Inflammatory macrophage treated with lipopolysaccharide for 4 hours (primary cell): ENCODE measurements at places on chromosomes 7 and 10.

GRCh38 chr7:143492799-143493739, 15.4 kb downstream of the TAS2R41 start:
- DNase-seq, result no peak

DNA sequence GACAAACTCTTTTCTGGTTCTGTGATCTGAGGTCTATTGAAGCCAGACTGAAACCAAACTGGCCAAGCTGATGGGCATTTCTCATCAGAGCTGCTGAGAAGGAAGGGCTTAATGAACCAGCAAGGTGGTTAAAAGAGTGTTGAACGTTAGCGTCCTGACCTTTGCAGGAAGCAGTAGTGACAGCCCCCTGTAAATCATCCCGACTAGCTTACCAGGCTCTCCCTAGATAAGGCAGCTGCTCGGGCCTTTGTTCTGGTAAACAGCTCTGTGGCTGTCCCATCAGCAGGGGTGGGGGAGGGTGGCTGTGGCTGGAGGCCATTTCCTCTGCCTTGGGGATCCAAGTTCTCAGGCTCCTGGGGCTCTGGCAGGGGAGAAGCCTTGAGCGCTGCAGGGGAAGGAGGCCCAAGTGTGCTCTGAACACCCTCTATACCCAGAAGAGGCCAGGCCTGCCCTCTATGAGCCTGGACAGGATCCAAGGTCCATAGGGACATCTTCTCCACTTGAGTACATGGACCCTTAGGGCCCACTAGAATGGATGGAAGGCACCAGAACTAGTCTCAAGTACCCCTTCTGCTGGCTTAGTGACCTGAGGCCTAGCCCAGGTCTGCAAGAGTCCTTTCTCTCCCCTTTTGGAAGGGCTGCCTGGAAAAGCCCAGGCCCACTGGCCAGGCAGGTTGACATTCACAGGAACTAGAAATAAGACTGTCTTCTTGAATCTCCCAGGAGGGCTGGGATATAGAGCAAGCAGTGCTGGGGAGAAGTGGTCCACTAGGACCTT, 134.6 kb downstream of the ARHGAP22 start:
- DNase-seq, result no peak

- DNase-seq, result no peak
These were observed 14.3 kb downstream of the ZC3HAV1 start for GRCh38 chr7:139095194-139095659.

GRCh38 chr7:100865938-100866728, 1.1 kb upstream of the TRIP6 start:
- no peak for DNase-seq

- DNase-seq, result no peak
These were observed 472.4 kb upstream of the MGMT start for GRCh38 chr10:128994598-128995143.

- no peak for DNase-seq
These were observed 31.6 kb downstream of the ADRA2A start for GRCh38 chr10:111108441-111108840.

- DNase-seq, result no peak
These were observed 200.3 kb downstream of the LSM5 start for GRCh38 chr7:32289651-32290414.

DNA sequence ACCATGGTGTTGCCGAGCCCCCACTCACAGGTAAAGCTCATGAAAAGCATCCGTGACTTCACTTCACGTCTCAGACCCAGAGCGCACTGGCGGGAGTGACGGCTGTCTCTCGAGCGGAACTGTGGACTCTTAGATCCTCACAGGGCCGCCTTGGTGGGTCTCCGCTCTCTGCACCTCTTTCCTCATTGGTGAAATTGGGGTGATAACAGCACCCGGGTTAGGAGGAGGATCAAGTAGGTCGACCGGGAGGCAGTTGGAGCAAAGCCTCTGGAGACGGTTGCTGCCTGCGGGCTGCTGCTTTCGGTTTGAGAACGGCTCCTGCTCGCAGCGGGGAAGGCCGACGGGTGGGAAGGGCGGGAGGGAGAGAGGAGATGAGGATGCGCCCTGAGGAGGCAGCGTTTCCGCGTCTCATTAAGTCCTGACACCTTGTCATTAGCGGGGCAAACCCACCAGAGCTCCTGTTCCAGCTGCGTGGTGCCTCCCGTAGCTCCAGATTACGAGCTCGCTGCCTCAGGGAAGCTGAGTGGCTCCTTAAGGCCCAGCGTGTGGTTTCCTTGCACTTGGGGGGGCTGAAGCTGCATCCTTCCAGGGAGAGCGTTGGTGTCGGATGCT, 51.9 kb upstream of the CFAP46 start:
- no peak for DNase-seq

GRCh38 chr10:4707221-4707620, 118.8 kb upstream of the AKR1E2 start:
- no peak for DNase-seq

- DNase-seq, result no peak
These were observed 44.5 kb upstream of the AP5Z1 start for GRCh38 chr7:4730971-4731370.

- no peak for DNase-seq
These were observed 74.8 kb downstream of the CDK1 start for GRCh38 chr10:60853107-60853506.

DNA sequence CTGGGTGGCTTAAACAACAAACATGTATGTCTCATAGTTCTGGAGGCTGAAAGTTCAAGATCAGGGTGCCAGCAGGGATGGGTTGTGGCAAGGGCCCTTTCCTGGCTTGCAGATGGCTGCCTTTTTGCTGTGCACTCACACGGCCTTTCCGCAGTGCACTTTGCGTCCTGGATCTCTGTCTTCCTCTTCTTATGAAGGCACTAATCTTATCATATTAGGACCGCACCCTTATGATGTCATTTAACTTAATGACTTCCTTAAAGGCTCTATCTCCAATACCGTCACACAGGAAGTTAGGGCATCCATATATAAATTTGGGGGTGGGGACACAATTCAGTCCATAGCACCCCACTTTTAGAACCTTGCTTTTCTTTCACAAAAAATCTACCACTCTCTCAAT, 255.2 kb downstream of the SNX13 start:
- DNase-seq, result peak; percentile 30

- DNase-seq, result peak; percentile 8
These were observed 162.7 kb upstream of the CDK1 start for GRCh38 chr10:60615541-60615940.

- no peak for DNase-seq
These were observed 255.9 kb upstream of the GRB10 start for GRCh38 chr7:51038573-51038972.

DNA sequence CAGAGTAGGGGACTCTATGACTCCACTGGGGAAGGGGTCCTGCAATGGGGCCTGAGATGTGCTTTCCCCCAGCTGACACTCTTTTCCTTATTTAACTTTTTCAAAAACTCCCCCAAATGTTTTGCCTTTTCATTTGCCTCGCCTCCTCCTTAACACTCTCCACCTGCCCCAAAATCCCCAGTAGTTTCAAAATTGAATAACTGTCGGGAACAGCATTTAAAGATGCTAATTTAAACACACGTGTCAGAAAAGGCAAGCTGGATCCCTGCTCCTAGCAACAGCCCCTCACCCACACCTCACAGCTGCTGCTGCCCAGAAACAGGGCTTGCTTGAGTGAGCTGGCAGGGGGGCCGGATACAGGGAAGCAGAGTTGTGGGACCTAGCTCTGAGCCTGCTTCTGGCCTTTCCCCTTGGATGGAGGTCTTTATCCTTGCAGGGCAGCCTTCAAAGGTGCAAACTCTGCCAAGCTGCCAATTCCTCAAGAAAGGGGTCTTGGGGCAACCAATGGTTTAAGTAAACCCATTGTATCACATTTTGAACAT, 115.3 kb downstream of the KCNMA1 start:
- DNase-seq, result no peak

DNA sequence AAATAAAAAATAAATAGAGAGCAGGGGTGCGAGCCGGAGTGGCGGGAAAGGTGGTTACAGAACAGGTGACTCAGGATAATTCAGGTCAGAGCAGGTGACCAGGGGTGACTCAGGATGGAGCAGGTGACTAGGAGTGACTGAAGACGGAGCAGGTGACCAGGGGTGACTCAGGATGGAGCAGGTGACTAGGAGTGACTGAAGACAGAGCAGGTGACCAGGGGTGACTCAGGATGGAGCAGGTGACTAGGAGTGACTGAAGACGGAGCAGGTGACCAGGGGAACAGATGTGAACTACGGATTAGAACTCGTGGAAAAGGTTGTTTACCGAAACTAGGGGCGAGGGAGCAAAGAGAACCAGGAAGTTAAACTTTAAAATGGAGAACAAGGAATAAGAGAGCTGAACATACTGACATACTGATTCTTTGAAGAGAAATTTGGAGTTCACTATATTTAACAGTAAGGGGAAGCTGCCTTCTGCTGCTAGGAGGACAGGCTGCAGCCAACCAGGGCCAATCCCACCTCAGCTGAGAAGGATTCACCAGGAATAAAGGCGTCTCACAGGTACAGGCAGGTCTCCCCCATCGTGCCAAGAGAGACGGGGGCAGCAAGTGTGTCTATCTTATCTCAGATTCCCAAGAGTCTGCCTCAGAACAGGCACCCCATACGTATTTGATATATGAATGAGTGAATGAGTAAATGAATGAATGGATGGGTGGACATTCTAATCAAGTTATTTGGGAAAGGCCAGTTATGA, 101.3 kb downstream of the CPXM2 start:
- no peak for DNase-seq

- no peak for DNase-seq
These were observed 23.7 kb downstream of the KCNH2 start for GRCh38 chr7:150954201-150954985.

- DNase-seq, result peak; percentile 89
These were observed 21.8 kb upstream of the ZMIZ1 start for GRCh38 chr10:79046741-79047583.

GRCh38 chr7:155202106-155202871, 95.4 kb upstream of the INSIG1 start:
- DNase-seq, result no peak

- no peak for DNase-seq
These were observed 138.7 kb upstream of the PRR15 start for GRCh38 chr7:29424984-29425309.

- DNase-seq, result no peak
These were observed 111.5 kb upstream of the MKI67 start for GRCh38 chr10:128237710-128238109.

DNA sequence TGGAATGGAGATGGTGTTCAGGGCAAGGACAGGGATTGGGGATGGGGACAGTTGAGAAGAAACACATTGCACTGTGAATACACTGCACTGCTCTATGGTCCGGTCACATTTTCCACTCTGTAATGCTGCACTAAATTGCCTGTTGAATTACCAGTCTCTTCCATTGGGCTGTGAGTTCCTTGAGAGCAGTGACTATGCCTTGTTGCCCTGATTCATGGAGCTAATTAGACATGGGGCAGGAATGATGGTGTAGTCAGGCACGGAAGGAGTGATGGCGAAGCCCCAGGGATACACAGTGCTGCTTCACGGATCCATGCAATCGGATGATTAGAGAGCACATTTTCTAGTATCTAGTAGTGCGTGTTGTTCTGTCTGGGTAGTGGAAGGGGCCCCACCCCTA, 25.4 kb upstream of the GPAM start:
- no peak for DNase-seq

DNA sequence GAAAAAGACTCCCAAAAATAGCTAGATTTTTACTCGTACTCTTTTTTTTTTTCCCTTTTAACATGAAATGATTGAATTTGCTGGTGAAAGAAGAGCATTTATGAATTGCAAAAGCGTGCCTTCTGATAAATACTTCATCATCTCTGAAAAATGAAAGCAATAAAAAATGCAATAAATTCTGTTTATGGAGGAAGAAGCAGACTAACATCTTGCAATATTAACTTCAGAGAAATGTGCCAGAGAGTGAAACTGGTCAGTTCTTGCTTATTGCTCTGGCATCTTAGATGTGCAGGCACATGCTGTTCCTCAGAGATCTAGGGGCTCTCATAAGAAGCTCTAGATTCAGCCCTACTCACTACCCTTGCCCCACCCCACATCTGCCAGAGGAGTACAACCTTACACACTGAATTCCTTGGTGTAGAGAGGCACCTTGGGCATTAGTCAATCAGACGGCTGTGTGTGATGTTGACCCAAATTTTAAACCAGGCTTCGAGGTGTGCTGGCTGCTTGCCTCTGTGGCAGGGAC, 891.1 kb upstream of the GHITM start:
- DNase-seq, result no peak

GRCh38 chr7:49580761-49581160, 192.7 kb upstream of the VWC2 start:
- peak; percentile 68 for DNase-seq

DNA sequence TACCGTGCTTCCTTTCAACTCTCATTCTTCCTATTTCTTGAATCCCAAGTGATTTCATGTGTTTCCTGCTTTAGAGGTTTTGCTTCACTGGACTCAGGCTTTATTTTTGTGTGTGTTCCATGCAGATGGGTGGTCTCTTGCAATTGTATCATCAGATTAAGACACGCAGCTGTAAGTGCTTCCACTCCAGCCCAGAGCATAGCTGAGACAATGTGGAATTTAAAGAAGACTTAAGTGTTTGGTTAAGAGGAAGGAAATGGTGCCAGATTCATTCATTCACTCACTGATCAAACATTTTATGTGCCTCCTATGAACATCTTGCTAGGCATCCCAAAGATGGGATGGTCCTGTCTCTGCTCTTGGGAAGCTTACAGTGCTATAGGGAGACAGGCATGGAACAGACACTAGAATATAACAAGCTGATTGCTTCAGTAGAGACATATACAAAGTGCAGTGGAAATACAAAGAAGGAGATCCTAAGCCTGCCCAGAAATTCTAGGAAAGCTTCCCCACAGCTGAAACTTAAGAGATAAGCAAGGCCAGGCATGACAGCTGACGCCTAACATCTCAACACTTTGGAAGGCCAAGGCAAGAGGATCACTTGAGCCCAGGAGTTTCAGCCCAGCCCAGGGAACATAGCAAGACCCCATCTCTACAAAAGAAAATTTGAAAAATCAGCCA, 46.1 kb upstream of the LRRC17 start:
- DNase-seq, result no peak

DNA sequence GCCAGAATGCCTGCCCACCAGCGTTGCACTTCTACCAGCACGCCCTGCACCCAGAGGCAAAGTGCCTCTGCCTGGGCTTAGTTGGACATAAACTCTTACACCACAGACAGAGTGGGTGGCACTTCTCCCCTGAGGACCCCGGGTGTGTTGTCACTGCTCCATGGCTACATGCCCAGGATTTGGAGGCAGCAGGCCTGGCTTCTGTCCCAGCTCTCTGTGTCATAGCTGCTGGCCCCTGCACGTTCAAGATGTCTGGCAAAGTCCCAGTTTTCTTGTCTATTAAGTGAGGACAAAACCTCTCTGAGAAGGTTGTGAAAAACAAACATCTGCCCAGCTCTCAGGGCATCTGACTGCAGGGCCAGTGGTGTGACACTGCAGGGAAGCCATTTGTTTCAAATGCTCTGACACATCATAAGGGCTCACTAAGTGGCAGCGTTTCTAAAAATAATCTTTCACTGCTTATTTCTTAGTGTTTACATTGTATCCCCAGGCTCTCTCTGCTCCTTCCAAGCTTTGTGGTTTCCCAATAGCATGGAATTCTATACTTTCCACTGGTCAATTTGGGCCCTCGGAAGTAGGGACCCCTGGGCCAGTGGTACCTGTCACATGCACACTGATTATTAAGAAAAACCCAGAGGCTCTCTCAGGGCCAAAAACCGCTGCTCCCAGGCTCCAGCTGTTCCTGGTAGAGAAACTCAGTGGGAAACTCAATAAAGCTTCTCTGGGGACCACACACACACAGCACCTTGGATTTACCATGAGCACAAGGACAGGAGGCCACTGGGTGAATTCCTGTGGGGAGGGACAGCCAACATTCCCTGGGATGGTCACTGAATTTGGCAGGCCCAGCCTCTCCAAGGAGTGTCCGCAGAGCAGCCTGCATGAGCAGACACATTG, 86.2 kb upstream of the ANLN start:
- DNase-seq, result peak; percentile 34
